Fibroblast of pulmonary artery (primary cell): ENCODE measurements at places on chromosomes 3 and 15.
A peak's percentile ranks its signal among the peaks of the same experiment; 100 is the strongest.

- no peak for DNase-seq
Measured at GRCh38 chr15:77985931-77986480, 91.5 kb downstream of the TBC1D2B start.

GRCh38 chr15:43526261-43526930 lies 9.0 kb downstream of the MAP1A start:
- DNase-seq: no peak

- DNase-seq: peak; percentile 50
Measured at GRCh38 chr15:81752546-81752942, 293.3 kb downstream of the MEX3B start.

GRCh38 chr3:56862352-56863062 lies 60.8 kb upstream of the ARHGEF3 start:
- DNase-seq: peak; percentile 77

DNA sequence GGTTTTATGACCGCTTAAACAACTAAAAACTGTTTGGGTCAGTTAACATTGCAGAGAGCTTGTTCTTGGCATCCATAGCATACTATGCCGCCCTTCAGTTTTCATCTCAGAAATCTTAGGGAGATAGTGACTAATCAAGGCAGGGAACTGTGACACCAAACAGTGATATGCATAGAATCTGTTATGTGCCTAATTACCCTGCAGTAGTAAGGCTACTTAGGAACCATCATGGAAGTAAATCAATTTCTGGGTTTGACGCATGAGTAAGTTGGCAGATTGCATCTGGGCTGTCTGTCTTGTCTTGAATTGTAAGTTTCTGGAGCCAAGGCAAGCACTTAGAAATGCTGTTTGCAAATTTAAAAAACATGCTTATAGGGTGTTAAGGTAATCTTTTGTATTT lies 22.5 kb downstream of the KCTD6 start:
- no peak for DNase-seq

DNA sequence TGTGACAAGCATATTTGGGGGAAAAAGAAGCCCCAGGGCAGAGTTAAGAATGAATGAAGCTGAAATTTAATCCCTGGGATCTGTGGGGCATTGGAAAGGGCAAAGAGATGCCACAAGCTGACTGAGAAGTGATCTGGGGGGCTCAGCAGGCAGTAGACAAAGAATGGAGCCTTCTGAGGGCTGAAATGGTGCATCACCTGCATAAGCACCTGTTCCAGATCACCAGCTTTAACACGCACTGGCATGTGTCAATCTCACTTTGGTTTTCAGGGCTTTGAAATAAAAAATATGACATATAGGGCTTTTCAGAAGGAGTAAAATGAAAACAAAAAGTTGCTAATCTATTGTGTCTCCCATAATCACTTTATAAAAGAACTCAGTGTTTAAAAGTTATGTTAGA lies 210.8 kb upstream of the ARHGEF26 start:
- DNase-seq: no peak

GRCh38 chr3:30289766-30290165 lies 316.6 kb upstream of the TGFBR2 start:
- DNase-seq: no peak

- no peak for DNase-seq
Measured at GRCh38 chr15:45199136-45199810, 11.5 kb upstream of the SHF start.

DNA sequence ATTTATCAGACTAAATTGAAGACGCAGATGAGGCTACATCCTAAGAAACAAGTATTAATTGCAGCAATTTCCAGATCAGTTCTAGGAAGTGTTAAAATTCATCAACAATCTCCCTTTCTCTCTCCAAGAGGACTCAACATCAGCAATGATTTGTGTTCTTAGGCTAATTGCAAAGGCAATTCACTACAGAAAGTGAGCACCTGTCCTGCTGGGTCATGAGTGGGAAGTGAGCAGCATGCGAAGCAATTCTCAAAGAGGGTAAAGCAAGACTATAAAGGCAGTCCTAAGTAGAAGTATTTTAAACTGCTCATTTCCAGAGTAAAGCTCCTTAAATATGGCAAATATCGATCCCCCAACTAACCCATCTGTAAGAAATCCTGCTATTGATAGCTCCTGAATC lies 1191.0 kb upstream of the ALCAM start:
- DNase-seq: no peak

- DNase-seq: no peak
Measured at GRCh38 chr3:105728771-105729312, 140.0 kb downstream of the CBLB start.

DNA sequence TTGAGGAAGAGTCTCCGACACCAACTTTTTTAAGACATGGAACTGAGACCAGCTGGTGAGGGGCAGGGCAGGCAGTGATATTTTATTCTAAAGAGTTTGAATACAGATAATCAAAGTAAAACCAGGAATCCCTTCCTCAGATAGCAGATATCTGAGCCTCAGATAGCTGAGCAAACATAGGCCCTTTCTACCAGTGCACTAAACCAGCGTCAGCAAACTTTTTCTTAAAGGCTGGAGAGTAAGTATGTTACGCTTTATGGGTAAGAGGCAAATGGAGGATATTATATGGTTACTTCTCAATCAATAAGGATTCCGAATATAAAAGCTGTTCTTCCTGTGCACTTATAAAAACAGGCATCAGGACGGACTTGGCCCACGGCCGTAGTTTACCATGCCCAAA lies 73.9 kb downstream of the WNT5A start:
- no peak for DNase-seq

GRCh38 chr3:119417771-119418512 lies 45.5 kb downstream of the TMEM39A start:
- DNase-seq: peak; percentile 42

GRCh38 chr3:10757821-10758130 lies 58.3 kb upstream of the SLC6A11 start:
- DNase-seq: no peak

DNA sequence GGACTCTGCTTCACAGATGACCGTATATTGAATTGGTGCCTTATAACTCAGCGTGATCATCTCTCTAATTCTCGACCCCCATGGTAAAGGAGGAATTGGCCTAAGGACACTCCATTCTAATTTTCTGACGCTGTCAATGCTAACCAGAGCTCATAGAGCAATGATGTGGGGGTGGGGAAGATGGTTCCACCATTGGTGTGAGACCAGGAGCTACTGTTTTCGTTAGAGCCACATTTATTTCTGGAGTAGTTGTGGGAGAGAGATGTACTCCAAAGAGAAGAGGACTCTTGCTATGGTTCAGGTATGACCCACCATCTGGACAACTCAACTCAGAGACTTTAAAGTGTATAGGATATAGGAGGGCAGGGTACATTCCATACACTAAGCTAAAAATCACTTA lies 16.3 kb downstream of the ZBTB38 start:
- no peak for DNase-seq

- DNase-seq: peak; percentile 22
Measured at GRCh38 chr15:70091726-70092463, 5.8 kb downstream of the TLE3 start.

GRCh38 chr3:123161167-123161566 lies 40.6 kb upstream of the SEC22A start:
- DNase-seq: no peak

- no peak for DNase-seq
Measured at GRCh38 chr3:164040991-164041390, 1037.3 kb downstream of the SI start.

DNA sequence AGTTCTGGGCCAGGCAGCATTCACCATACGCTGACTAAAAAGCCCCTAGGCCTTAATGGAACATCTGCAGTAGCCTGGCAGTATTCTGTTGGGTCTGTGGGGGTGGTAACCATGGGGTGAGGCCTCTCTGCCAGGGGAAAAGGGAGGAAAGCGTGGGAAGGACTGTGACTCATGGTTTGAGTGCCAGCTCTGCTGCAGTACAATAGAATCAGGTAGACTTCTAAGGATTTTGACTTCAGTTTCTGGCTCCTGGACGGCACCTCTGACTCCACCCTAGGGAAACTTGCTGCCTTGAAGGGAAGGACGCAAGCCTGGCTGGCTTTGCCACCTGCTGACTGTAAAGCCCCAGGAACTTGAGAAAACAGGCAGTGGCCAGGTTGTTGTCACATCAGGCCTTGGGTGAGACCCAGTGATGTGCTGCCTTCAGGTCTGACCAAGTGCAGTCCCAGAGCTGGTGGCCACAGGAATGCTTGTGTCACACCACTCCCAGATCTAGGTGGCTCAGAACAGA lies 148.6 kb downstream of the SUCNR1 start:
- peak; percentile 69 for DNase-seq

- peak; percentile 9 for DNase-seq
Measured at GRCh38 chr15:29124581-29125381, 144.8 kb downstream of the NSMCE3 start.

DNA sequence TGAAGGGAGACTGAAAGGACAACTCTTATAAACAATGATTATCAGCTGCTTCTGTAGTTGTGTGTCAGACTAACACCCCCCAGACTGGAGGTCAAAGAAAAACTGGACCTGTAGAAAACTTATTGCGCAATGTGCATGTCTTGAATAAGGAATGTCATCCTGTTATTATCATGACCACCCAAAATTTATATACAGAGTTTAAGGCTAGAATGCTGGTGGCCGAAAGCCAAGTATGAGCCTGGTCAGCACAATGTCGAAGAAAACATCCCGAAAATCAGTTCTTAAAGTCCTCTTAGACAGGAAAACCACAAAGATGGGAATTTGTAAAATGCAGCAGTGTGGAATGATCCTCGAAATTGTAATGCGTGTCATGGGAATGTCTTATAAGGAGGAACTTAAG lies 29.3 kb downstream of the RFTN1 start:
- peak; percentile 100 for DNase-seq
